Stimulated activated CD8-positive, alpha-beta memory T cell treated with anti-CD3 and anti-CD28 coated beads, Interleukin-15, amount 100 ng/mL, for 24 hours (primary cell): ENCODE measurements at places on chromosomes 12 and 14.

- no peak for DNase-seq
Measured at GRCh38 chr12:131591136-131591535, 119.8 kb upstream of the SFSWAP start.

- DNase-seq: no peak
Measured at GRCh38 chr14:96257900-96258299, 1.9 kb downstream of the BDKRB1 start.

DNA sequence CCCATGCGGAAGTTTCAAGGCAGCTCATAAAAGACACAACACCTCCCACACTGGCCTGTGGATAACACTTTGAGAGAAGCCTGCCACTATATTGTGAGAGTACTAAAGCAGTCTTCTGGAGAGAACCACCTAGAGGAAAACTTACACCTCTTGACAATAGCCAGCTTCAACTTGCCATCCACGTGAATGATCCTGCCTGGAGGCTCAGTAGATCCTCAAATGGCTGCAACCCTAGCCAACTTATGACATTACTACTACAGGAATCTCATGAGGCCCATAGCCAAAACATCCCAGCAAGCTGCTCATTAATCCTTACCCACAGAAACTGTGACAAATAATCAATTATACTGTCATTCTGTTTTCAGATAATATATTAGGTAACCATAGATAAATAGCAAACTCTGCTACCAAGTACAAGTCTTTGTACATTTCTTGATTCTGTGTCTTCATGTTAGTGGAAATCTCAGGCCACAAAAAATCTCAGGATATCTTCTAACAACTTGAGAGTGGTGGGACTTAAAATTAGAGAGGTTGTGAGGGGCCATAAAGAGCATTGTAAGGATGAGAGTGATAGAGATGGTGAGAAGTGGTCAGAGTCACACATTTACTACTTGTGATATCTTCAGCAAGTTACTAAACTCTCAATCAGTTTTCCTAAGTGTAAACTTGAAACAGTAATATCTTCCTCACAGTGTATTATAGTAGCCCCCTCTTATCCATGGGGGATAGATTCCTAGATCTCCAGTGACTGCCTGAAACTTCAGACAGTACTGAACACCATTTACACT is 368.0 kb downstream of the C12orf50 start:
- DNase-seq: no peak

GRCh38 chr14:61599942-61600341 is 95.4 kb upstream of the HIF1A start:
- no peak for DNase-seq

DNA sequence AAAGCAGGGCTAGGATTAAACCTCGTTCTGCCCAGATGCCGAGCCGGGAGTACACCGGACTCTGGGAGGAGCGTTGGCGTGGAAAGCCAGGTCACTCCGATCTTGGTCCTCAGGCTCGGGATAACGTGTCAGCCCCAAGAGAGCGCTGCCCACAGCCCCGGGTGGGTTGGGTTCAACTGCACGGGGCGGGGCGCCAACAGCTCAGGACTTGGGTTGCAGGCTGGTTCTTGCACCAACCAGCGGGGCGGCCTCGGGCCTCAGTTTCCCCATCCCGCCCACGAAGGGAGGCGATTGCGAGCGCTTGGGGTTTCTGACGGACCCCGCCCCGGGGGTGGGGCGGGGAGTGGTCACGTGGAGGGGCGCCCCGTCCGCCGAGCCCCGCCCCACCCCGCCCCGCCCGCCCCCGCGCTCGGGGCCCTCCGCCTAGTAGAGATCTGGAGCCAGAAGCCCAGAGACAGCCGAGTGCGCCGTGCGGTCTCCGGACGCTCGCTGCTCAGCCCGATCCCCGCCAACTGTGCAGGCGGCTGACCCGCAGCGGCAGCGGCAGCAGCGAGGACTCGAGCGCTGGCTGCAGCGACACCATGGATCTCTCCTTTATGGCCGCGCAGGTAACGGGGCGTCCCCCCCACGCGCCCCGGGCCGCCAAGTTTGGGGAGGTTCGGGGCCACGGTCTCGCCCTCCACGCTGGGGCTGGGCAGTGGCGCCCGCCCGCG is at the start of gene C14orf132:
Gene C14orf132 (plus strand): TSS at position 443 of the 713 bp plus-strand sequence. CDS start 139 bp downstream, at position 582.
- peak; percentile 21 for DNase-seq

GRCh38 chr12:46787496-46788055 is 38.2 kb downstream of the SLC38A4 start:
- DNase-seq: no peak

DNA sequence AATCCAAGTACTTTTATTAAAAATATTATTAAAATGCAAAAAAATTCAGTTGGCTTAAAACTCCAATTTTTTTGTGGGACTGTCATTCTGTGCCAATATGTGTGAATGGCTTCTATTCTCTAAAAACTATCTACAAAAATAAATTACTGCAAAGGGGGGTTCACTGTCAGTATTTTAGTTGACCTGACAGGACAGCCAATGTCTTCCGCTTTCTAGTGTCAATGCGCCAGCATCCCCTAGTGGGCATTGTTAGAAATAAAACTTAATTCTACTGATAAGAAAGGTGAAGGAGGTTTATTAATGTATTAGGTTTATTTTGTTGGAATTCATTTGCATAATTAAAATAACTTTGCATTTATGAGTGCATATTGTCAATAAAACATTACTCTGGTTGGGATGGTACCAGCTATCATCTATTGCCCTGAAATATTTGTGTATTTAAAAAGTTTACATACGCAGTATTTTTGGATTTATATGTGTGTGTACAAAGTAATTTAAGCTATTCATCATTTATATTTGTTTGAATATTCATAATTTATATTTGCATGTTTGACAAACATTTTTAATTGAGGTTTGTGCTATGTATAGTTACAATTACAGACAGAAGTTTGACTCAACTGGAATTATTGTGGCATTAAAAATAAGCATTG is 527.2 kb downstream of the FLRT2 start:
- no peak for DNase-seq

- no peak for DNase-seq
Measured at GRCh38 chr14:74846968-74847665, 28.8 kb downstream of the PROX2 start.

- DNase-seq: no peak
Measured at GRCh38 chr12:59716043-59716442, 120.2 kb downstream of the SLC16A7 start.

DNA sequence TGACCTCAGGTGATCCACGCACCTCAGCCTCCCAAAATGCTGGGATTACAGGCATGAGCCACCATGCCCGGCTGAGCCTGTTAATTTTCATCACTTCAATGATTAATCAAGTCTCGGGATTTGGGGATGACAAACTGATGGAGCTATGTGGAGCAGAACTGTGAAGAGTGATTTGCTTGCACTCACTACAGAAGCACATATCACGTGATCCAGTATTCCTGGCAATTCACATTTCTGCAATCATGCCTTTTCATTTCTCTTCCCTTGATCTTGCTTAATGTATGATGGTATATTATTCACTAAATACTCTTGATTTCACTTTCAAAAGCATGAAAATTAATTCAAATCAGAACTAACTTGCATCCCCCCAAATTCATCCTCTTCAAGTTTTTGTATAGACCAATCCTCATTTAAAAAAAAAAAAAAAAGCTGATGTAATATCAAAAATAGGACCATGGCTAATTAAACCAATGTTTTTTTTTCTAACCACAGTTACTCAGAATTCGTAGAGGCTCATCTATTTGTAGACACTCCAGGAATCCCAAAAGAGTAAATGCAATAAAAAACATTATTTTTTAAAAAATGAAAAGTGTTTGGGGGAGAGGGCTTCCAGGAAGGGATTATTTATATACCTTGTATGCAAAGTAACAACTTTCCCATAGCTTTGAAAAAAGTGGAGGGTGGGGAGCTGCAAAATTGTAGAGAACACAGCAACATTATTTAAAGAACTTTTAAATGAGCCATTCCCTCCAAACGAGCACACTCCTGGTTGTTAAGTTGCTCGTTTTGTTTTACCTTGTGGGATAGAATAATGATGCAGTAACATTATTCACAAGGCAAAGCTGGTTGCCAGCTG is 7.0 kb upstream of the ATXN2 start:
- DNase-seq: no peak

DNA sequence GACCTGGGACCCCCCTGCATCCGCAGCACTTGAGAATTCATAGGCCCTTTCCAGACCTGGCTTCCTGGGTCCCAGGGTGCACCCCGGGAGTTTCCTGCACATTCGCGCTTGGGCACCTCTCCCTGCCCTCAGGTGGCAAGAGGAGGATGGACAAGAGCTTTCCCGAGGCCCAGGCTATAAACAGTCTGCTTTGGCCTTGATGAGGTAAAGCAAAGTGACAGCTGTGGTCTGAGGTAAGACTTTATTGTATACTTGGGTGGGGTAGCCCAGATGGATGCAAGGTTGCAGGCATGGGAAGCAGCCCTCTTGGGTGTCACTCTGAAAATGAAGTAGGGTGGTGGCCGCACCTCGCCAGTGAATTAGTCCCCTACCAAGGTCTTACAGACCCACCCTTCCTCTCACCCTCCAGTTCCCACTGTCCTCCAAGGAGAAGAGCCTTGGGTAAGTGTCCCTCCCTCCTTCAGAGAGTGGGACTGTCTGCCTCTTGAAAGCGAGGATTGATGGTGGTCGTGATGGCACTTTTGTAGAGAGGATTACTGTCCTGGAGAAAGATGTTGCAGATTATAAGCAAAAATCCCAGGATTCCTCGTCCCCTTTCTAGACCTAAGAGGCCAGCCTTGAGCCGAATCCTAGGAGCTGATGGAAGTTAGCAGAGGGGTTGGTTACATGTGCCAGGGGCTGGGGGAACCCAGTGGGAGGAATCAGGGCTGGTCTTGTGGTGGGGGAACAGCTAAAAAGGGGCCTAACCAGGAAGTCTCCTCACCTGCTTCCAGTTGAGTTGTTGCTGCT is 10.6 kb upstream of the CSAD start:
- no peak for DNase-seq

DNA sequence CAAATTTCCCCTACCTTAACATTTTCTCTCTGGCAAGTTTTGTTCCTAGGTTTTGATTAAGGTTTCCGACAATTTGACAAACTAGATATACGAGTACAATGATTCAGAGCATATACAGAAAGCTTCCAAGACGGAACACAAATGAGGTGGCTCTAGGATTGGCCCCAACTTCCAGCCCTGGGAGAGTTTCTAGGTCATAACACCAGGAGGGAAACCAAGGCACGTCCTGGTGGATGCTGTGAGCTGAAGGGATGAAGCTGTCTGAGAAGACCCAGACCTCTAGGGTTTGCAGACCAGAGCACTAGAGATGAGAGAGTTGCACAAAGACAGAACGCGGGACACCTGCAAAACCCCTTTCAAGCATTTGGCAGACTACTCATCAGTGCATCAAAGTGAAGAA is 51.5 kb upstream of the CAND1 start:
- no peak for DNase-seq

DNA sequence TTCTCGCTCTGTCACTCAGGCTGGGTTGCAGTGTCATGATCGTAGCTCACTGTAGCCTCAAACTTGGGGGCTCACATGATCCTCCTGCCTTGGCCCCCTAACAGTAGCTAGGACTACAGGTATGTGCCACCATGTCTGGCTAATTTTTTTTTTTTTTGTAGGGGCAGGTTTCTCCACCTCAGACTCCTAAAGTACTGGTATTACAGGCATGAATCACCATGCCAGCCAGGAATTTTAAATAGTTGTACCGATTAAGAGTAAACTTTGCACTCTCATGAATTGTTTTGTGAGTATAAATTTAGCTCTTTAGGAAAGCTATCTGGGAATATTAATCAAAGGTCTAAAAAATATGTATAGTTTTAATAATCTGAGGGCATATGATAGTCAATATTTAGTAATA is 25.5 kb downstream of the YEATS4 start:
- no peak for DNase-seq

DNA sequence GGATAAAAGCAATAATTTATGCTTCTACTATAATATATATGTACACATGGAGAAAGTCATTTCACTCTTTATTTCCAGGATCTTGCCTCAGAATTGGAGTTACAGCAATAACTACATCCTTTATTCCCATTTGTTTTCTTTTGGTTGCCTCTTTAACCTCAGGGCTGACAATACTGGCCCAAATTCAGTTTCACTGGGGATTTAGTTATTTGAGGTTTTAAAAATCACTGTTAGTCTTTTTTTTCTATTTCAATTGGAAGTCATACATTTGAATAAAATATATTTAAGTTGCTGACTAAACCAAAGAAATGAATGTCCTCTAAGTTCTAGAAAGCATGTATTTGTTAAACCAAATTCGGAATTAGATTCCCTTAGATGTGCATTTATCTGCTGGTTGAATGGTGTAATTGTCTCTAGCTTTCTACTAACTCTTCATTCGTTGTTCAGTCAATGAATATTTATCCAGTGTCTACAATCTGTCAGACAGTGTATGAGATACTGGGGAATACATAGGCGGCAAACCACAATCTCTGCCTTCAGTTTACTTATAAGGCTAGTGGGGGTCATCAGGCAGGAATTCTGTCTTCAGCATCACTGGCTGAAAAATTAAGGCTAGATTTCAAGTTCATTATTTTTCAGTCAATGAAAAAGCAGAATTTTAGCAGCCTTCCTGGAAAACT is 190.8 kb upstream of the ARHGAP5 start:
- no peak for DNase-seq

DNA sequence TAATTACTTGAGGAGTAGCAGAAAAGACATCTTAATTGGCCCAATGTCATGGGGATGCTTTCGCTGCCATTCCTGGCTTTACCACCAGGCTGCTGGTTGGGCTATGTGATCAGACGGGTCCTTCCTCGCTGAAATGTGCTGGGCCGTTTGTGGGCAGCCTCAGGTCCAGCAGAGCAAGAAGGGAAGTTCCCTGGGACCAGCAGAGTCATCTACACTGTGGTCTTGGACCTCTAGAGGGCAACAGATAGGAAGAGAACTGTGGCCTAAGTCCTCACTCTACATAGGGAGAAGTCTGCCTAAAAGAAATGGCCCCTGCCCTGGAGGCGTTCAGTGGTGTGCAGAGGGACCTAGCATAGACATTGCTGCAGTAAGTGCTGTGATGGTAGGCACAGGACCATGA is 10.9 kb downstream of the EVL start:
- DNase-seq: no peak

DNA sequence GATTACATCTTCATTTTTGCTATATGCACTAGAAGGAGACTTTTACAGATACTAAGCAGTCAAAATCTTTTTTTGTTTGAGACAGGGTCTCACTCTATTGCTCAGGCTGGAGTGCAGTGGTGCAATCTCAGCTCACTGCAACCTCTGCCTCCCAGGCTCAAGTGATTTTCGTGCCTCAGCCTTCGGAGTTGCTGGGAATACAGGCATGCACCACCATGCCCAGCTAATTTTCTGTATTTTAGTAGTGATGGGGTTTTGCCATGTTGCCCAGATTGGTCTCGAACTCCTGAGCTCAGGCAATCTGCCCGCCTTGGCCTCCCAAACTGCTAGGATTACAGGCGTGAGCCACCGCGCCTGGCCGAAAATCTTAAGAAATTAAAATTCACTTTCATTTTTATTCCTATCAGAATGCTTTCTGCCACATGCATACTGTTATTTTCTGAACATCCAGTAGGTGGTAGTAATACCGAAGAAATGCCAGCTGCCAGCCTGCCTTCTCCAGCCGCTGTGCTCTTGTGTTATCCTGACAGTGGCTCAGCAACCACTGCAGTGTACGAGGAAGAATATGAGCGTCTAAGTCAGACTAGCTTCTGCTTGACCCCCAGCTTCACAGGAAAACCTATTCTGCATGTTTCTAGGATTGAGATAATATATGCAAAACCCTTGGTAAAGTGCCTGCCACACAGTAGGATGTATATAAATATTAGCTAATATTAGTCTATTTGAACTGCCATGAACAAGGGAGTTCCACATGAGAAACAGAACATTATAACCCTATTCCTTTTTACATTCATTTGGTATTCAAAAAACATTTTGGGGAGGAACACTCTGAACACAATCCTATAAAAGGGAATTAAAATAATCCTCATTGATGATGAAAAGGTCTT is 54.2 kb downstream of the RPAP3 start:
- DNase-seq: no peak
